ENCODE measurements at places on chromosomes 6 and 20.

DNA sequence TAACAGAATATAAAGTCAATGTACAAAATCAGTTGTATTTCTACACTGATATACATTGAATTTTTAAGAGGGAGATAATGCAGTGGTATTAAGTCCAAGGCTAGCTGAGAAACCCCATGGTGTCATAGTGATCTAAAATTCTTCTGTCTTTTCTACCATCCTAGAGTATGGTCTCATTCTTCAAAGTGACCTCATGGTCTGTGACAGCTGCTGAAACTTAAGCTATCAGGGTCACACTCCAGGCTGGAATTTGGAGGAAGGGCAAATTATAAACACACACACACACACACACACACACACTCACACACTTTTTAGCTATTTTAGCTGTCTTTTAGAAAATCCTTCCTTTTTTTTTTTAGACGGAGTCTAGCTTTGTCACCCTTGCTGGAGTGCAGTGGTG lies 47.3 kb upstream of the DYNLRB1 start:
- no peak for DNase-seq

- DNase-seq: no peak
These were observed 64.6 kb downstream of the SCAF8 start for GRCh38 chr6:154797857-154798256.

GRCh38 chr6:147154454-147154853 lies 49.8 kb upstream of the STXBP5 start:
- no peak for DNase-seq

- DNase-seq: no peak
These were observed 25.7 kb upstream of the IRF4 start for GRCh38 chr6:365835-366234.

GRCh38 chr20:6651561-6651960 lies 115.9 kb upstream of the BMP2 start:
- no peak for DNase-seq

- peak; percentile 25 for DNase-seq
These were observed 36.0 kb upstream of the SMIM29 start for GRCh38 chr6:34284563-34285447.

DNA sequence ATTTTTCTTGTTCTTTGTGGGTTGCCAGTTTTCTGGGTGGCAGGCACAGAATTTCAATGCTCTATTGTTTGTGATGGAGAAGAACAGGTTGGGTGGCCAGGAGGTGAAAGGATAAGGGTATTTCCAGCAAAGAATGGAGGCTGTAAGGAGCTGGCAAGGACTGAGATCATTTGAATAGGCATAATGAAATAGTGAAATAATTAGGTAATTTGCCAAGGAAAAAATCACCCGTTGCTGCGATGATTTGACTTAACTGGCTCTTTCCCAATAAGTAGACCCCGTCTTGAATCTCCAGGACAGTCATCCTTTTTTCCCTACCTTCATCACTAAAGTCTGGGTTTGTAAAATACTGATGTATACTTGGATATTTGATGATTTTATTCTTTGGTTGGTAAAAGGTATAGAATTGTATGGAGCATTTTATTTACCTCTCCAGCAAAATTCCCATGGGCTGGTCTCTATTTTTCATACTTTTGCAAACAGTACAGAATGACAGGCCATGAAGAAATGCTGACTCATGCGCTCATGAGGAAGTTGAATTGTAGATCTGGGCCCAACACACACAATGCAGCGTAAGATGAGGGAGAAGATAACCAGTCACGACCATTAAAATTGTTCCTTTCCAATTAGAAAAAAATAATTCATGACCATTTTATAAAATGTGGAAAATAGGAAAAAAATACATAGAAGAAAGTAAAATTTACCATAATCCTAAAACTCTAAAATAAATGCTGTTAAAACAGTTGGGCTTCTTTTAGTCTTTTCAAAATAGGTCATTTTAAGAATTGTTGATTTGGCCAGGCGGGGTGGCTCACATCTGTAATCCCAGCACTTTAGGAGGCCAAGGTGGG lies 2.4 kb upstream of the GCNT2 start:
- DNase-seq: peak; percentile 78

DNA sequence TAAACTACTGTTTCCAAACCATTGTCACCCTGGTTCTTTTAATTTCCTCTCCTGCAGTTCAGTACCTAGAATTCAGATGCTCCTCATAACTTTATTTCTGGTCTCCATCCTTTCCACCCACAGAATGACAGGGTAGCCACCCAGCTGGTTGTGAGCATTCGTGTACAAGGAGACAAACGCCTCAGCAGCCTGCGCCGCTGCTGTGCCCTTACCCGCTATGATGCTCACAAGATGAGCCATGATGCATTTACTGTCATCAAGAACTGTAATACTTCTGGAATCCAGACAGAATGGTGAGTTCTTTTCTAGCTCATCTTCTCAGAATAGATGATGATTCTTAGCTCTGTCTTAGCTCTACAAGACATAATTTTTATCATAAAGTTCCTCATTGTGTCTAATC lies 18.6 kb downstream of the GTPBP2 start:
- no peak for DNase-seq

GRCh38 chr6:28658475-28659249 lies 133.0 kb downstream of the GPX5 start:
- no peak for DNase-seq

GRCh38 chr6:149515494-149515893 lies 30.3 kb downstream of the PPIL4 start:
- no peak for DNase-seq

GRCh38 chr20:57092112-57092899 lies 174.1 kb downstream of the BMP7 start:
- peak; percentile 2 for DNase-seq

DNA sequence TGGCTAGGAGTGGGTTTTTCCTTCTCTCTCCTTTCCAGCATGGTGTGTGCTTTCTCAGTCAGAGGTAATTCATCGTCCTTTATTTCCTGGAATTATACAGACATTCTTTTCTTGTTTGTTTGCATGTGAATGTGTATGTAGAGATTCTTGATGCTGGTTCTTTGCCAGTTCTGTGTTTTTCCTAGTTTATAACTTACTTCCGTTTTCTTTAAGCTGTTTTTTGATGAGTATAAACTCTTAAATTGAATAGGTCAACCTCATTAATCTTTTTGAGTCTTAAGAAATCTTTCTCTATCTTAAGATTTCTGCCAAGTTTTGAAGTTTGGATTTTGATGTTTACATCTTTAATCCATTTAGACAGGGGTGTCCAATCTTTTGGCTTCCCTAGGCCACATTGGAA lies 38.7 kb downstream of the IGF2R start:
- DNase-seq: no peak

GRCh38 chr6:437037-437392 lies 45.5 kb downstream of the IRF4 start:
- no peak for DNase-seq

- DNase-seq: no peak
These were observed 807 bp downstream of the SNHG17 start for GRCh38 chr20:38434301-38434741.

GRCh38 chr20:37071481-37071911 lies 24.3 kb downstream of the RBL1 start:
- no peak for DNase-seq

- no peak for DNase-seq
These were observed 68.7 kb upstream of the FBXO30 start for GRCh38 chr6:145883263-145883662.

DNA sequence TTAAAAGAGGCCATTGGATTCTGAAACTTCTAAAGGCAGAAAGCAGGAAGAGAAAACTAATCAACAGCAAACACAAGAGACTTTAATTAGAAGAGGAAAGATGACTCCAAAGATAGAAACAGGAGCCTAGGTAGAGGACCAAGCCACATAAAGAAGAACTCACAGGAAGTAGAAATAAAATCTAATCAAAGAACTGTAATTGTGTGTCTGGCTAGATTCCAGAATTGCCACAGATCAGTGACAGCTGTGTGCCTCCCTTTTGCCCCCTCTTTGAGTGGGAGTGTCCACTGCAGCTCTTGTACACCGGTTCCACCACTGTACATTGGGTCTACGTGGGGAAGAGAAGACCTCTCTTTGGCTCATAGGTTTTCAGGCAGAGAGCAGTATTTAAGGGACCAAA lies 22.3 kb upstream of the THEMIS start:
- DNase-seq: no peak

All from bone marrow (tissue), 2 donors.